ENCODE measurements at places on chromosomes 16 and 17.

GRCh38 chr17:50634915-50635731, 442 bp downstream of the ABCC3 start:
- DNase-seq, result no peak

DNA sequence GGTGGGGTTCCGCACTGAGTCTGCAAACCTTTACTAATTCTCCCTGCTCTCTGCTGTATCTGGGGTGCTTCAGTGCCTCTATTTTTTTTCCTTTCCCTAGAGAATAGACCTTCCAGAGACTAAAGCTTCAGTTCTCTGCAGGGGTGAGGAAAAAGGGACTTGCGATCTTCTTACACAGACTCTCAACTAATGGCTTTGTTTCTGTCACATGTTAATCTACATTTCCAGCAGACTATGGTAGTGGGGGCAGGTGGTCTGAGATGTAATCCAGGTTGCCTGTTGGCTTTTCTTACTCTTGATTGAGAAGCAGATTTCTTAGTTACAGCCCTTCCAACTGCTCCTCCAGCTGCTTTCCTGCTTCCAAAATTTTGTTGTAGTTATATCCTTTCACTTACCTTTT, 229.0 kb upstream of the NLRP1 start:
- DNase-seq, result no peak

DNA sequence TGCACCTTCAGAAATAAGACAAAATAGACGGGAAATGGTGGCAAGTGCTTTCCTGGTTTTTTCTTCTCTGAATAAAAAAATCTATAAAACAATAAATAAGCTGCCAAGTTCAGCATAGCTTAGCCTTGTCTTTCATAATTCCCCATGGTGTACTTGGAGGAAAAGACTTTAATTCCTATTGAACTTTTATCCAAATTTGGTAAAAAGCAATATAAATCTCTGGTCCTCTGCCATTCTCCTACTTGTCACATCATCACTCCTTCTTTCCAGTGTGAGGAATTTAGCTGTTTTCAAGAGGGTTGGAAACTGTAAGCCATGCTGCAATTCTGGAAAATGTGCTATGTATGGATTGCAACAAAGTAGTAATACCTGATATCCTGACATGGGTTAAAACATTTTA, 551.8 kb upstream of the KIF2B start:
- DNase-seq, result no peak

DNA sequence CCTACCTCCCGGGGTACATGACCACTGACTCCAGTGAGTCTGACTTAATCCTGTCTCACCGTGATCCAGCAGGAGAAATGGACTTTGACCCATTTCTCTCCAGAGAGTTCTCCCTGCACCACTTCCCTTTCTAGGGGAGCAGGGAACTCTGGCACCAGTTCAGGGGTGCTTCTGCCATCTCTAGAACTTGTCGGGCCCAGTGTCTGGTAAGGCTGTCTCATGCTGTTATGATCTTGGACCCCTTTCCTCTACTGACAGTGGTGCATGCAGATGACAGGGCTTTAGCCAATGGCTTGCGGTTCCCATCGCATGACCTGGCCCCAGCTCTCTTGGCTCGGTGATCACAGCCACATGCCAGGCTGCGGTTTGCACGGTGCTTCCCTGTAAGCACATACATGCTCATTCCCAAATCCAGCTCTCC, 62.0 kb downstream of the SLC39A11 start:
- DNase-seq, result no peak

- DNase-seq, result no peak
Measured at GRCh38 chr17:29722411-29723198, 99.9 kb upstream of the CORO6 start.

Measured in activated T-cell treated with anti-CD3 and anti-CD28 coated beads, Interleukin-2, amount 50 U/mL, for 48 hours (primary cell).